Stimulated activated naive CD4-positive, alpha-beta T cell treated with Interleukin-2 at 50 U/mL for 16 hours (primary cell): ENCODE measurements at places on chromosomes 7 and 10.

- no peak for DNase-seq
Measured at GRCh38 chr7:46603780-46604179, 682.7 kb upstream of the IGFBP3 start.

- DNase-seq: no peak
Measured at GRCh38 chr10:31808258-31809218, 120.1 kb downstream of the ARHGAP12 start.

- no peak for DNase-seq
Measured at GRCh38 chr7:93821463-93821862, 69.1 kb downstream of the TFPI2 start.

DNA sequence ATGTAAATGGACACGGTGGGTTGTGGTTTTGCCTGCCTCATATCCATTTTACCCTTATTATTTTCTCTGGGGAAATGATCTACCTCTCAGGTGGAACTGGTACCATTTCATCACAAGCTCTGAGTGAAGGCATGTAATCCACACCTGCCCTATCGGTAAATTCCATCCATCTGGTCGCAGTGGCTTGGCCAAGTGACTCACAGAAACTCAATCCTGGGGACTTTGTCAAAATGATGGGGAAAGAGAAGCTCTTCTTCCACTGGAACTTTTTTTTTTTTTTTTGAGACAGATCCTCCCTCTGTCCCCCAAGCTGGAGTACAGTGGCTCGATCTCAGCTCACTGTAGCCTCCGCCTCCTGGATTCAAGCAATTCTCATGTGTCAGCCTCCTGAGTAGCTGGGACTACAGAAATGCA, 48.2 kb upstream of the ANKRD1 start:
- DNase-seq: no peak

- DNase-seq: no peak
Measured at GRCh38 chr7:128940494-128941322, 3.0 kb downstream of the IRF5 start.

GRCh38 chr10:102410429-102411073, 8.0 kb downstream of the PSD start:
- peak; percentile 49 for DNase-seq

DNA sequence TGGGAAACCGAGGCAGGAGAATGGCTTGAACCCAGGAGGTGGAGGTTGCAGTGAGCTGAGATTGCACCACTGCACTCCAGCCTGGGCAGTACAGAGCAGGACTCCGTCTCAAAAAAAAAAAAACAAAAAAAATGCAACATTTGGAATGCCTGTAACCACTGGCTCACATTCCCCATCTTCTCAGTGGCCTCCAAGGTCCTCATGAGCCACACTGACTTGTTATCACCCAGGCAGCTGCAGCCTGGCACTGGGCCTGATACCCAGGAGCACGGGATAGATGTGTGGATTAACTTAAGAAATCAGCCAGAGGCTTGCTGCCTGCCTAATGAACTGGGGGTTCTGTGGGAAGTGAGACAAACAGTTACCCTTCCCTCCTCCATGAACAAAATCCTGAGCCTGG, 23.0 kb downstream of the JCAD start:
- no peak for DNase-seq

- no peak for DNase-seq
Measured at GRCh38 chr7:42661312-42661711, 250.6 kb downstream of the C7orf25 start.

GRCh38 chr7:11251436-11251835, 277.8 kb downstream of the PHF14 start:
- no peak for DNase-seq

DNA sequence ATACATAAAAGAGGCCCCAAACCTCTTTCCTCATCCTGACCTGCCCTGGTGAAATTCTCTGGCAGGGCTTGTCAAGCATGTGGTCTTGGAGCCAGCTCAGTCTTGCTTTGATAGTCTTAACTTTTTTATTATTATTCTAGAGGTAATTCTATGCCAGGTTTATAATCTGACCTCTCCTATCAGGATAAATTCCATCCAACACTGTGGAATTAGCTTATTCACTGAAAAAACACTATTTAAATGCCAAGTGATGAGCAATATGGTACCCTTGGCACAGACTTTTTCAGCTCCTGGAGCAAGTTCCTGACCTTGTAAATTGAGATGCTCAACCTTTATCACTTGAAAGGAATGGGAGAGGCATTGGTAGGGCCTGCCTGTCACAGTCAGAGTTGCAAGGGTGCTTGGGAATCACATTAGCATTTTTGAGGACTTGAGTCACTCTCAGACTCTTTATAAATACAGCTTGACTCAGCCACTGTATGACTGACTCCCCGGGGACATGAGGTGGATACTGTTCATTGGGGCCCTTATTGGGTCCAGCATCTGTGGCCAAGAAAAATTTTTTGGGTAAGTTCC, at the start of gene CPA4:
CPA4 (plus strand) TSS at position 480 of the 576 bp plus-strand sequence; CDS start at position 500, 20 bp downstream.
- DNase-seq: no peak

DNA sequence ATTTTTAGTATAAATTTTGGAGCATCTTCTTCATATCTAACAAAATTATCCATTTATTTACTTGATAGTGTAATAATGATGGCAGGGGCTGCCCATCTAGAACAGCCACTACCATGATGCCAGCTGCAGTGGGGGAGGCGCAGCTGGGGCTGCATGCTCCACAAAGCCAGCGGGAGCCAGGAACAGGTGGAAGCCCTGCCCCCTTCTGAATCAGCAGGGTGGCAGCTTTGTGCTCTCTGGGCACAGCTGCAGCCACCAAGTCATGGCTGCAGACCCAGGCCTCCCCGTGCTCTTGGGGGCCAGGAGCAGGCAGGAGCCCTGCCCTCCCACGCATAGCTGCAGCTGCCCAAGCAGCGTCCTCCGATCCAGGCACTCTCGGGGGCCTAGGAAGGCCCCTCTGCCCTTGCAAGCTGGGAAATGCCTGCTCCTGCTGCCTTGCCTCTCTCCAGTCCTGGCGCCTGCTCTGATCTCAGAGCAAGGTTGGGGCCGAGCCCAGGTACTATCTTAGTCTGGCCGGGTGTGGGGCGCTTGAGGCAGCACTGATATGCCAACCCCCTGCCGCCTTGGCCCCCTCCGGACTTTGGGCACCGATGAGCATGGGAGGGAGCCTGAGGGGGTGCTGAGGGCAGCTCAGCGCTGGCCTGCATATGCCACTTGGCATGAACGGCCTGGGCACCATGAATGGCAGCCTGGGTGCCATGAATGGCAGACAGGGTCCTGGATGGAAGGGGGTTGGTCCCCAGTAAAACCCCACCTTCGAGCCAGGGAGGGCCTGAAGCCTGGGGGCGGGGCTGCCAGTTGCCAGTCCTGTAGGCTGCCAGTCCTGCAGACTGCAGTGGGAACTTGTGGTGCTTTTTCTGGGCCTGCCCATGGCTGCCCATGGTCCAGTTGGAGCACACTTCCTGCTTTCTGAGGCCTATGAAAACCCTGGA, 1110.8 kb upstream of the POT1 start:
- no peak for DNase-seq

DNA sequence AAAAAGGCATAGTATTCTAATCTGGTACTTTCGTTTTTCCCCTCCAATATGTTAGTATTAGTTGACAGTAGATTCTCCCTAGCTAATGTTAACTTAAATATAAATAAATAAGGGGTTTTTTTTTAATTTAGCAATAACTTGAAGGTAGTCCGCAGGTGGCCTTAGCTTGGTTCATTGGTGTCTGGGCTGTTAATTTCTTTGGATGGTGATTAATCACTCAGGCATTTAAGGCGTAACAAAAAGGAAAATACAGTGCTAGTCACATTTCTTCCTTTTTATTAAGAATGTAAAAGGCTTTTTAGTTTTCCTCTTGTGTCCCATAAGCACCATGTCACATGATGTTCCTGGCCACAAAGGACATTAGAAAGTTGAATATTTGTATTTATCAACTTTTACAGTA, 161.0 kb upstream of the POT1 start:
- DNase-seq: no peak

DNA sequence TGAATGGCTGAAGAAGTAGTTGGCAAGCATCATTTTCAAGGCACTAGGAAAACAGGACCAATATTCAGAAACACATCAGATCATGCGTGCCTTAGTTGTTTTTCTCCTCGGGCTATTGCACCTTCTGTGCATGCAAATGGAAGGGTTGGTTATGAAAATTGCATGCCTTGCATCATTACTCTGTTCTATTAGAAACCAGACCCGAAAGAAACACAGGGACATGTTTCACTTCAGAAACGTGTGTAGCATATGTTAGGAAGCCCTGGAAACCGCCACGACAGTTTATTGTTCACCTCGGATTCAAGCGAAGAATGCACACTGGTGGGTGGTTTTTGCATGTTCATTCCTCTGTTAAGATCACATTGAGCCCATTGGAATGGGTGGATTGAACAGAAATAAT, 214.7 kb downstream of the FRMD4A start:
- no peak for DNase-seq

GRCh38 chr7:74417419-74417971, 36.2 kb upstream of the GTF2IRD1 start:
- peak; percentile 17 for DNase-seq

DNA sequence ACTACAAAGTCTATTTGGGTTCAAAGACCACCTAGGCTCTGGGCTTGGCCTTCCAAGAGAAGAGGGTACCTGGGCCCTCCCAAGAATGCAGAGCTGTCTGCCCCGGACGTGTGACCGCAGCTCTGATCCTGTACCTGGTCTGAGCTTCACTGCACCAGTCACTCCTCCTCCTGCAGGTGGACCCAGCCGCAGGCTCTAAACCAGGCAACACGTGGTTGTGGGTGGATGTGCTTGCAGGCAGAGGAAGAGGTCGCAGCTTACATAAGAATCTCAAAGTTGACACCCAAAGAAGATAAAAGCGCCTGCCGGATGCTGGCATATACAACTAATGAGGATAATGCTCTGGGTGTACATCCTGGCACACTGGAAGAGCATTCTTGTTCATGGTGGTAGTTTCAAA, 9.4 kb upstream of the PFKP start:
- no peak for DNase-seq

- no peak for DNase-seq
Measured at GRCh38 chr10:103427866-103428265, 24.3 kb downstream of the CALHM2 start.

DNA sequence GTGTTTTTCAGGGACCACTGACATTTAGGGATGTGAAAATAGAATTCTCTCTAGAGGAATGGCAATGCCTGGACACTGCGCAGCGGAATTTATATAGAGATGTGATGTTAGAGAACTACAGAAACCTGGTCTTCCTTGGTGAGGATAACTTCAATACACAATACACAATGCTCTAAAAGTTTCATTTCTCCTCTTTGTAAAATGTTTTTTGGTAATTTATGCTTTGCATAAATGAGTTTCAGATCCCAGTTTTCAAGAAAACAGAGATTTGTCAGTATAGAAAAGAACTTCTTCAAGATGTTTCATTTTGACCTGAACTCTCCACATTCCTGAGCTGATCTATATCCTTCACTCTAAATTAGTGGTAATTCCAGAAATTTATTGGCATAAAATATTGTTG, 14.2 kb downstream of the ZNF92 start:
- DNase-seq: no peak

DNA sequence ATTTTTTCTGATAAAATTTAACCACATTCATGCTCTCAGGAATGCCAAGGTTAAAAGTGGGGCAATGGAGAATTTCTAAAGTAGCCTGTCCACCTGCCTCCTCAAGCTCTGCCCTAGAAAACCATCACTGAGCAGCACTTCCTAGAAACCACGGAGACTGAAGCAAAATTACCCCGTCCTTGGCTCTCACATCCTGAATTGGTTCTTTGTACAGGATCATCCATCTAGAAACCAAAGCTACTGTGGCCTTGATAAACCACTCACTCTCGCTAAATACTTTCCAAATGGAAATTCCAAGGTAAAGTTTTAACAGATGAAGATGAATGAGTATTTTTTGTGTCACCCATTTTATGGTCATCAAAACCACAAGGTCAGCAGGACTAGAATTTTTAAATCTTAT, 96.6 kb downstream of the AVL9 start:
- DNase-seq: no peak

DNA sequence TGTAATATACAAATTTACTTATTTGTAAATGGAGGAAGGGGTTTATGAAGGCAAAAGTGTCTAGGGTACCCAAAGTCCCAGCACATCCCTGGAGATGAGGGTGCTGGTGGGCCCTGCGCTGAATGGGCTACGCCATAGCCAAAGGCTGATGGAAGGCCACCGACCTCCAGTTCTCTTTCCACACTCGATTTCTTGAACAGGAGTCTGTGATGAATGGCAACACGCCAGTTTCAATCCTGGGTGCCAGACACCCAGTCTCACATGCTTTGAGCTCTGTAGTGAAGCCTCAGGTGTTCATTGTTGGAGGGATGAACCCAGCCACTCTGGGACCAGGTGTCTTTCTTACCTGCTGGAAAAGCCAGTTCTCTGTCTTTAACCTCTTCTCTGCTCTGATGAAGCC, 752 bp downstream of the LRMDA start:
- DNase-seq: no peak

DNA sequence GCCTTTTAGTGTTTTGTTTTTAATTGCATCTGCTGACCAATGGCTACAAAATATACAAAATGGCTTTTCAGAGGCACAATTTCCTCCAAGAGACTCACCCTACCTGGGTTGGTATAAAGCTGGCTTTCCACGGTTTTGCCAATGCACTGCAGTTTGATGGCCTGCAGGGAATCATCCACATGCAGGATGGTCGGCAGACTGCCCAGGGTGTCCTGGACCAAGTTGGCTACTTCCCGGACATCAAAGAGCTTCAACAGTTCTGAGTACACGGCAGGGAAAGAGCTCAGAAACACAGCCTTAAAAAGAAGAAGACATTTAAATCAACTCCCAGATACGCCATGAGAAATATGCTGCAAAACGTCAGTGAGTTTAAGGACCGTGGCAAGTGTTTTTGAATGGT, 301.0 kb upstream of the IMMP2L start:
- DNase-seq: no peak
